ENCODE measurements at places on chromosomes 7 and 10.
A peak's percentile ranks its signal among the peaks of the same experiment; 100 is the strongest.

GRCh38 chr7:95589031-95589430 is 7.3 kb downstream of the PDK4 start:
- DNase-seq: no peak

DNA sequence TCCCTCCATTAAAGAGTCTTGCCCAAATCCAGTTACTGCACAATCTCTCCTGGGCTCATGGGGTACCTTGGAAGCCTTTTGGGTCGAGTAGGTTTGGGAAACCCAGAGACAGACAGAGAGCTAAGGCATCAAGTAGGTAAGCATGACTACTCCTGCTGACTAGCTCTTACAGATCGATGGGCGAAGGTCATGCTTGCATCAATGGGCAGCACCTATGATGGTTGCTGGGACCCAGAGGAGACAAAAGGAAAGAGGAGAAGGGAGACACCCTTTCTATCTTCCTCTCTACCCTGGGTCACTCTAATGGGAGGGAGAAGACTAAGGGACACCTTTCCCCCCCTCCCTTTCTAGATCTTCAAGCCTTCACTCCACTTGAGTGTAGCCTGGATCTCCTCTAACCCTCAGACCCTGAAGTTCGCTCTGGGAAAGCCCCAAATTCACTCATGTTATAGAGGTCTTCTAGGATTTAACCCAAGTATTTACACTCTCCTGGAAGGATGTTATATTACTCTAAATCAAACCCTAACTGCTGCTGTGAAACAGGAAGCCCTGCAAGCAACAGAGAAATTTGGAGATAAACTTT is 31.6 kb upstream of the ZNF746 start:
- no peak for DNase-seq

- no peak for DNase-seq
These were observed 63.3 kb downstream of the TMEM26 start for GRCh38 chr10:61389887-61390286.

- no peak for DNase-seq
These were observed 119.0 kb downstream of the FZD1 start for GRCh38 chr7:91383053-91383904.

GRCh38 chr10:128578766-128579165 is 452.5 kb upstream of the MKI67 start:
- DNase-seq: no peak

DNA sequence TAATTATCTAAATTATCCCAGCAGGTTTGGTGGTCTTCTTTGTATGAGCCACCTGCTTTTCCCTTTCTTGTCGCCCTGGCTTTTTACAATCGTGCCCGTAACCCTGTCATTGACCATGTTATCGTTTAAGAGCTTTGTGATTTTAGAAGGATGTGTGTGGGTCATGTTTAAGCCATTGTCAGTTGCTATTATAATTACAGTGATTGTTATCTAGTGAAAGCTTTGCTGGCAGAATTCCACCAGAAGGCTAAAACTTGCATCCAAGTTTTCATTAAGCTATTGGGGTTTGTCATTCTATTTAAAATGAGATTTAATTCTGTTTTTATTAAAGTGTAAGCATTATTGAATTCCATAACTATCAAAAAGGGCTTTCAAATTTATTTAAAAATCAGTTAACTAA is 354.2 kb upstream of the TMEM229A start:
- DNase-seq: no peak

DNA sequence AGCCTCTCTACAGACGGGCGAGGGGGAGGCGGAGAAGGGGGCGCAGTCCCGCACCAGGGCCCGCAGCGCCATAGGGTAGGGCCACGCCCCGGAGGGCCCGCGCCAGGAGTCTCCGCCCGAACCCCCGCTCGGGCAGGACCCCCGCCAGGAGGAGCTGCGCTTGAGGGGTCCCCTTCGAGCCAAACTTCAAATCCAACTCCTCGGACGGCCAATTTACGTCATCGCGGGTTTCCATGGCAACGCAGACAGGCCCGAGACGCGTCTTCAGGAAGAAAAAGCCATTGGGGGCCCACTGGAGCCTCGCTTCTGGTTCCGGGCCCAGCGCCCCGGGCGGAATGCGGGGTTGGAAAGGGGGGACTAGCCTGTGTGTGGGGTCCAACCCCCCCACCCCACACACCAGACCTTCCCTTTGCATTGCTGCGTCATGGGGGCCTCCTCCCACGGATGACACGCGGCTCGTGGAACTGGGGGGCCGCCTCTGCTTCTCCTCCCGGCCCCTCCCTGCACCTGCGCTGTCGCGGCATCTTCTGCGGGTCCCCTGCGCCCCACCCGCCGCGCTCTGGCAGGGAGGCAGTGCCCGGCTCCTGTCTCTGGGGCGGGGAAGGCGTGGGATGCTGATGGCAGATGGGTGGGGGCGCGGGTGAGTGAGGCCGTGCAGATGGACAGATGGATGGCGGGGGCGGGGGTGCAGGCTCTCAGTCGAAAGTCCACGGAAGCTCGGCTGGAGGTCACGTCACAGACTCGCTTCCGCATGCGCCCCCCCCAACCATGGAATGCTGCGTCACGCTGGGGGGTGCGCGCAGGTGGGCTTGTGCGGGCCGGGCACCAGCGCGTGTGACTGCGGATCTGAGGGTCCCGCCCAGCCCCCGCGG is 1.2 kb downstream of the CALY start:
- peak; percentile 69 for DNase-seq

DNA sequence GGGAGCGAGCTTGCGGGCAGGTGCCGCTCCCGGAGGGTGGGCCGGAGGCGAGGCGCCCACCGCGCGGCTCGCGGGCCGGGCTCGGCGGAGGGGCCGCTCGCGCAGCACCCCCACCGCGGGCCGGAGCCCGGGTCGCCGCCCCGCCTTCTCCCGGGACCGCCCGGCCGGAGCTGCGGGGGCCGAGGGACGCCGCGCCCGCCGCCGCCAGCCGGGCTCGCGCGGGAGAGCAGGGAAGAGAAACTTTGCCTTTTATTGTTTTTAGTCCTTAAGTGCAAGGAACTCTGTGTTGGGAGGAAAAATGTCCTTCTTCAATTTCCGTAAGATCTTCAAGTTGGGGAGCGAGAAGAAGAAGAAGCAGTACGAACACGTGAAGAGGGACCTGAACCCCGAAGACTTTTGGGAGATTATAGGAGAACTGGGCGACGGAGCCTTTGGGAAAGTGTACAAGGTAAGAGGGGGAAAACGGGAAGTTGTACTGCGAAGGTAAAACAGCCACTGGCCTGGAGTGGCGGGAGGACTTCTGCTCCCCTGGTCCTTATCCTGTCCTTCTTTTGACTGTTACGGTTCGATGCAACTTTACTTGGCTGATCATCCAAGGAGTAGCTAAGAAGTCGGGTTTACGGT is 620 bp downstream of the SLK start:
- no peak for DNase-seq

- no peak for DNase-seq
These were observed 37.7 kb upstream of the AGR3 start for GRCh38 chr7:16919440-16919839.

DNA sequence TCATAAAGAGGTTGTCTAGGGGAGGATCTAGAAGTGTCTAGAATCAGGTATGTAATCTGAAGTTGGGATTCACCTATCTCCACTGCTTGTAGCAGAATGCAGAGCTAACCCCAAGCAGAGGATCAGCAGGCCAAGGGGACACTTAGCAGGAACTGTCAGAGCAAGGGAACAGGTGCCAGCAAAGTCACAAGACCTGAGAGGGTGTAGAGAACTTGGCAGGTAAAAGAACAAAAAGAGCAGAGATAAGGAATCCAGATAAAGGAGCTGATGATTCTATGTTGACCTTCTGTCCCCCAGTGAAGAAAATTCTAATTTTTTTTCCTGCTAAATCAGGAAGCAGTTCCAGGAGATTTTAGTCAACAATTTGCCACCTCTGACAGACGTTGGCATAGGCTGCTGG is 91.4 kb upstream of the CCDC71L start:
- DNase-seq: no peak

DNA sequence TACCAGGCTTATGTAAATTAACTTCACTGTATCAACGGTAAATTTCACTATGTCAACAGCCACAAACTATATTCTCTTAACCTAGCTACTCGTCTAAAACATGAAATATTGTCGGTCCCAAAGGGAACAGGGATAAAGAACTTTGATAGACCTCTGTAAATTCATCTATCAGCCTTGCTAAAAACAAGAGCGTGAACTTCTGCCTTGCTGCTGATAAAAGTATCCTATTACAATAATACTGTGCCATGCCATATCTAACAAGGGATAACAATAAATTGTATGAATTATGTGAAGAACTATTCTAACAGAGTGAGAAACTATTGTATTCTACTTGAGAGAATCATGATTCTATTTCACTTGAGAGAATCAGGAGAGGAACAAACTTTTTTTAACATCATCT is 117.2 kb downstream of the CNOT4 start:
- no peak for DNase-seq

DNA sequence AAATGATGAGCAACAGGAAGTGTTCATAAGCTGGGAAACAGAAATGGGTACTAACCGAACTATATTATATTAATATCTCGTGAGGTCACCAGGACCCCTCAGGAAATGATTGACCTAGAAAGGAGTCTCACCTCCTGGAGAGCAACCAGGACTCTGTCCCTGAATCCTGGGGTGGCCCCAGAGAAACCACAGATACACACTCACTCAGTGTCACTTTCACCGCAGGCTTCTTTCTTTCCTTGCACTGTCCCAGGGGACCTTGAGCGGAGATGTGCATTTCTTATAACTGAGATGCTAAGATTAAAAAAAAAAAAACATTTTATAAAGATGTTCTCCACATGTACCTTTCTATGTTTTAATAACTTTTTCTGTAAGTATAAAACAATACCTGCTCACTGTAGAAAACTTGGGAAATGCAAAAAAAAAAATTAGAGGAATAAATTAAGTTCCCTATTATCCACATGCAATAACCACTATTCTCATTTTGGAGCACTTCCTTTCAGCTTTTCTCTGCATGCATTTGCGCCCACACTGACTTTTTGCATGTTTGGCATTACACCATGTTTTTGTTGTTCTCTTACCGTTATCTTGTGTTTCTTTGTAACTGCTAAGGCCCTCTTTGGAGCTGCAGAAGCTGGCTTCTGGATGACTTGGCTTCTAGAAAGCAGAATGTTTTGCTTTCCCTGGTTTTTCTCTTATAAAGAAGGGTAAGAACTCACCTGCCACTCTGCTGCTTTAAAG is 15.0 kb downstream of the NOD1 start:
- no peak for DNase-seq

GRCh38 chr10:119516381-119517234 is 25.9 kb downstream of the RGS10 start:
- DNase-seq: peak; percentile 46

DNA sequence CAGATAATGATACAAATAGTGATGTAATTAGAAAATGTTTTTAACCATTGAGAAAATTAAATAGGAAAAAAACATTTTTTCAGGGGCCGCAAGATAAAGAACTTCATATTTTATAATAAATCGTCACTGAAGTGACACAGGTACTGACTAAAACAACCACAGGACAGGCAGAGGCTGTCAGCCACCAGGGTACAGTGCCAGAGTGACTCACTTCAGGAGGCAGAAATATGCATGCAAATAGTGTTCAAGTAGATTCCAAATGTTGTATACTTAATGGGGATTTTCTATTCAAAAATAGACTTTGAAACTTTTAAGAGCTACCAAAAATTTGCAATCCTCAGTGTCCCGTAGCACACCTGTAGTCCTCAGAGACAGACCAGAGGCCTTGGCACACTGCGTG is 68.6 kb downstream of the FRMPD2 start:
- DNase-seq: no peak

- no peak for DNase-seq
These were observed 15.4 kb downstream of the PIP4K2A start for GRCh38 chr10:22698941-22699440.

- no peak for DNase-seq
These were observed 139.5 kb upstream of the CHRM2 start for GRCh38 chr7:136728945-136729344.

- no peak for DNase-seq
These were observed 192.7 kb upstream of the LRGUK start for GRCh38 chr7:133934262-133934976.

DNA sequence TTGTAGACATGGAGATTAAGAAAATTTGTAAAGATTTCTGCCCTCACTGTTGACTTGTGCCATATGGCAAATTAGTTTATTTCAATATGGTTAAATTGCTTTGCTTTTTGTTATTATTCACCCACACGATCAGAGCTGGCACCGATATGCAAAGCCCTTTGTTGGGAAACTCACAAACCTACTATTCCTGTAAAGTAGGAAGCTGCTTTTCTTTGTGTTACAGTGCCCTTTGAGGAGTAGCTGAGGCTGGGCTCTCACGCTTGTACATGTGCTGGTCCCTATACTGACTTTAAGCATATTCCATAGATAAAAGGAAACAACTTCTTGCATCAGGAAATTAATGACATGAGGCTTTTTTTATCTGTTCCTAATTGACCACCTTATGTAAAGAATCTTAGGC is 17.6 kb upstream of the AOAH start:
- DNase-seq: no peak

DNA sequence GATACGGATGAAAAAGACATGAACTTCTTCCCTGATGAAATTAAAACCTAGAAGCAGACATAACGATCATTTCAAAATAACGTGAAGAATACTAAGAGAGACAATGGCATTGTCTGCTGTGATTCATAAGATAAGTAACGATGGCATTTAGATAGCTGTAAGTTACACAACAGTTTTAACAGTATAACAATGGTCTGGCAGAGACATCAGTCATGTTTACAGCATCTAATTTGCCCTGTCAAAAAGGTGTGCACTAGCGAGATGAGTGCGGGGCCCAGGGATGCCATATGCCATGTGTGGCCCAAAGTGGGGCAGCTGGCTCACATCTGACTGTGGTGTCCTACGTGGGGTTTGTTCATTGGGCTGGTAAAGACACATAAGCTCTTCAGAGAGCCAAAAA is 55.7 kb upstream of the RHEB start:
- DNase-seq: no peak

GRCh38 chr10:49518982-49519578 is 19.8 kb downstream of the ERCC6 start:
- no peak for DNase-seq

- no peak for DNase-seq
These were observed 126.7 kb upstream of the STK17A start for GRCh38 chr7:43456200-43456599.

DNA sequence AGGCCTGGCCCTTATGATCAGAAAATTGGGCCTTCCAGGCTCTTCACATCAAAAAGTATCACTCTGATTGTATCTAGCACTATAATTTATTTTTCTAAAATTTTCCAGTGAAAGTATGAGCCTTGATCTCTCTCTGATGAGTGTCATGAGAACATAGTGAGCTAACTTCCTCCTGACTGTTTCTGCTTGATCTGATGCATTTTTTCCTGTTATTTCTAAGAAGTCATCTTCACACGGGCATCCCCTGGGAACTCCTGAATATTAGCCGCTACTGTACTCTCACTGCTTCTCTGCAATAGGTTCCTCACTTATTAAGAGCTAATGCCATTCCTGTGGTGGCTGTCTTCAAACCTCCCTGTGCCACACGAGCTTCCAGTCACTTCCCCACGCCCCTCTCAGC is 63.1 kb upstream of the ZPBP start:
- no peak for DNase-seq

DNA sequence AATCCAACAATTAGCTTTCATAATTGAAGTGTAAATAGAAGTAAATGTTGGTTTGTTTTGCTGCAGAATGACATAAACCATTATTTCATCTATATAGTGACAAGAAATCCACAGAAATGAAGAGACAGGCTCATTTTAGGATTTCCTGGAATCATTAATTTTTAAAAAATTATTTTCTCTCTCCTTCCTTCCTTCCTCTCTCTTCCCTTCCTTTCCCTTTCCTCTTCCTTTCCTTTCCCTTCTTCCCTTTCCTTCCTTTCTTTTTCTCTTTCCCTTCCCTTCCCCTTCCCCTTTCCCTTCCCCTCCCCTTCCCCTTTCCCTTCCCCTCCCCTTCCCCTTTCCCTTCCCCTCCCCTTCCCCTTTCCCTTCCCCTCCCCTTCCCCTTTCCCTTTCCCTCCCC is 51.2 kb upstream of the KMT2C start:
- DNase-seq: no peak
